Activated CD4-positive, alpha-beta T cell treated with anti-CD3 and anti-CD28 coated beads, Interleukin-2, amount 50 U/mL, for 48 hours (primary cell): ENCODE measurements at places on chromosomes 13 and 19.
A peak's percentile ranks its signal among the peaks of the same experiment; 100 is the strongest.

DNA sequence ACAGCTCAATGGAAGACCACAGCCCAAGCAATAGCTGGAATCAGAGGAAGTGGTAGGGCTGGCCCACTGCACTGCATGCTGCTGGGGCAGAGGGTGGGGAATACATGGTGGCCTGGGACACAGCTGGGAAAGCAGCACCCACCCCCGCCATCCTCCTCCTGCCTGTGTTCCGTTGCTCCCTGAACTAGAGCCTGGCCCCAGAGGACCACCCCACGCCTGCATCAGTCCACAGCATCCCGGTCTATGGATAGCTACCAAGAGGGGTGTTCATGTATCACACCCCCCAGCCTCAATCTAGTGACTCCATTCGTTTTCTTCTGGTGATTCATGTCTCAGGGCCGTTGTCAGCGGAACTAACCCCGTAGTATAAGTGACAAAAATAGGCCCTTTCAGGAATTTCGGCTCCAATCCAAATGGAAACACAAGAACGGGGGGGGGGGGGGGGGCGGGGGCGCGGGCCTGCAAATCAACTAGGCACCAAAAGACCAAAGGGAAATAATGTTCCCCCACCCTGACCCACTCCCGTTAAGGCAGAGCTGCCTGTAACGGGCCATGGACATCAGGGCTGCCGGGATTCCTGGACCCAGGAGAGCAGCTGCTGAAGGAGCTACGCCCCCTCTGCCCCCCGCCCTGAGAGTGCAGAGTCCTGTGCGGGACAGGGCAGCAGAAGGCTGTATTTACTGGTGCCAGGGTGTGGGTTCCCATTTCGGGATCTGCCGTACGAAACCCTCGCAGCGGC, 18.9 kb upstream of the EPHX3 start:
- no peak for DNase-seq

DNA sequence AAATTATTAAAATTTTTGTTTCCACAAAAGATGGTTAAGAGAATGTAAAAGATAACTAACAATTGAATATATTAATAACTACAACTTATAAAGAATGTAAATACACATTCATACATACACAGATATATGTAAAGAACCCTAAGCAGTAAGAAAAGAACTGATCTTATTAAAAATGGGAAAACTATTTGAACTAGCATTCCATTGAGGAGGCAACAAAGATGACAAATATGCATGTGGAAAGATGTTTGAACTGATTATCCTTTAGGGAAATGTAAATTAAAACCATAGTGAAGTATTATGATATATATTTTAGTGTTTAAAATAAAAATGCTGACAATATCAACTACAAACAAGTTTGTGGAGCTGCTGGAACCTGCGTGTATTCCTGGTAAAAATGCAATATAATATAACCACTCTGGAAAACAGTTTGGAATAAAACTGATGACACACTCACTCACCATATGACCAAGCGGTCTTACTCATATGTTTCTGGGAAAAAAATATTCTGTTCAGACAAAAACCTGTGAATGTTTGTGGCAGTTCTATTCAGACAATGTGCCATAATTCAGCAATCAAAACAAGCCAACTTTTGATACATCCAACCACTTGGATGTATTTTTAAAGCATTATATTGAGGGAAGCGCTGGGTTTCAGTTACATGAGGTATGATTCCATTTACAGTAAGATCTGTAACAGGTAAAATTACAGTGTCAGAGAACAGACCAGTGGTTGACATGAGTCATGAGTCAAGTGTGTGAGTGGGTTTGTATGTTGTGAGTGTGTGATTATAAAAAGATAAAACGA, 694.4 kb upstream of the SLITRK5 start:
- DNase-seq, result no peak

GRCh38 chr13:110326263-110326904, 19.3 kb downstream of the COL4A2 start:
- no peak for DNase-seq

DNA sequence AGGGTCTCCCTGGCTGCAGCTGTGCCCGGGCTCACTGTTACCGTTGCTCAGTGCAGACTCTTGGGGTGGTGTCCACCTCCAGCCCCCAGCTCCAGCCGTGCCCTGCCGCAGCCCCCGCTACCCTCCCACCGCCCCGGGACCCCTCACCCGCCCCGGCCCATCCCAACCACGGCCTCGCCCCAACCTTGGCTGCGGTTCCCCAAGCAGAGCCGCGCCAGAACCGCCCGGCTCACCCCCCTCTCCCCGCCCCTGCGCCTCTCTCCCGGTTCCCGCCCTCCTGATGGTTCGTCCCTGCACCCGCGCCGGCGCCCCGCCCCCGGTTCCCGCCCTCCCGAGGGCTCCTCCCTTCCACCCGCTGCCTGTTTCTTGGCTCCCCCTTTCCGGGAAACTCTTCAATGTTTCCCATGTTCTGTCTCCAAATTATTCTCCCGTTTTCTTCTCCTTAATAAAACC, 40.3 kb downstream of the ANKRD10 start:
- peak; percentile 78 for DNase-seq

- no peak for DNase-seq
These were observed 1.2 kb upstream of the SLAIN1 start for GRCh38 chr13:77696006-77696878.

GRCh38 chr13:103004661-103005345, 61.4 kb downstream of the SLC10A2 start:
- DNase-seq, result no peak

GRCh38 chr13:45728759-45729158, 26.6 kb downstream of the CBY2 start:
- DNase-seq, result peak; percentile 5
